Activated CD4-positive, CD25-positive, alpha-beta regulatory T cell treated with anti-CD3 and anti-CD28 coated beads, Interleukin-2, amount 50 U/mL, for 72 hours (primary cell): ENCODE measurements at places on chromosomes 7 and 10.

- no peak for DNase-seq
These were observed 2.2 kb upstream of the CAMK2G start for GRCh38 chr10:73876566-73876965.

DNA sequence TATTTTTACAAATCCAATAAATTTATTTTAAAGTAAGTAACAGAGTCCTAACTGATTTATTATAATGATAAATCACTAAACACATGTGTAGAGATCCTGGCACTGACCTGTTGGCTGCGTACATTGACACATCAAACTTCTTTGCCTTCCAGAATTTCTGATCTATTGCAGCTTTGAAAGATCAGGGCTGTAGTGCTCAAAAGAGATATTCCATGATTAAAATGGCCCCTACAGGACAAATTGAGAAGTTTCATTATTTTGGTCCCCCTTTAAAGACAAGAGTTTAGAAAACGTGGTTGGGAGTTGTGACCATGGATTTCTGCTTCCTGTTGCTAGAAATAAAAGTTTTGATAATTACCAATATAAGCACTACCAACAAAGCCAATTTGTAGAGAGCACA, 87.7 kb upstream of the PDK4 start:
- no peak for DNase-seq

DNA sequence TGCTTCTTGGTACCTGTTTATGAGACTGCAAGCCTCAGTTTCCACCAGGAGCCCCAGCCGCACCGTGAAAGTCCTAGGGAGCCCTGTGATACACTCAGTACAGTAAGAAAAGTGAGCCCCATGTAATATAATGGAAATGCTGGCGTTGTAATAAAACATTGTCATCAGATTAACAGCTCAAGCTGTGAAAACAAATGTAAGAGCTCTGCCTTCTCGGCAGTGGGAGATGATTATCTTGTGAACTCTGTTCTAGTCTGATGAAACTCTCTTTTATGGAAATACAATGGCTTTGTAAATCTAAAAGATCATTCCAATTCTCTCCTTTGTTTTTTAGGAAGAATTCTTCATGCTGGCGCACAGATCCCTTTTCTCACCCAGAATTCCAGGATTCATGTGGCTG, 299.9 kb downstream of the ABCA13 start:
- no peak for DNase-seq

- no peak for DNase-seq
These were observed 107.3 kb downstream of the GALNT11 start for GRCh38 chr7:152132812-152133211.

DNA sequence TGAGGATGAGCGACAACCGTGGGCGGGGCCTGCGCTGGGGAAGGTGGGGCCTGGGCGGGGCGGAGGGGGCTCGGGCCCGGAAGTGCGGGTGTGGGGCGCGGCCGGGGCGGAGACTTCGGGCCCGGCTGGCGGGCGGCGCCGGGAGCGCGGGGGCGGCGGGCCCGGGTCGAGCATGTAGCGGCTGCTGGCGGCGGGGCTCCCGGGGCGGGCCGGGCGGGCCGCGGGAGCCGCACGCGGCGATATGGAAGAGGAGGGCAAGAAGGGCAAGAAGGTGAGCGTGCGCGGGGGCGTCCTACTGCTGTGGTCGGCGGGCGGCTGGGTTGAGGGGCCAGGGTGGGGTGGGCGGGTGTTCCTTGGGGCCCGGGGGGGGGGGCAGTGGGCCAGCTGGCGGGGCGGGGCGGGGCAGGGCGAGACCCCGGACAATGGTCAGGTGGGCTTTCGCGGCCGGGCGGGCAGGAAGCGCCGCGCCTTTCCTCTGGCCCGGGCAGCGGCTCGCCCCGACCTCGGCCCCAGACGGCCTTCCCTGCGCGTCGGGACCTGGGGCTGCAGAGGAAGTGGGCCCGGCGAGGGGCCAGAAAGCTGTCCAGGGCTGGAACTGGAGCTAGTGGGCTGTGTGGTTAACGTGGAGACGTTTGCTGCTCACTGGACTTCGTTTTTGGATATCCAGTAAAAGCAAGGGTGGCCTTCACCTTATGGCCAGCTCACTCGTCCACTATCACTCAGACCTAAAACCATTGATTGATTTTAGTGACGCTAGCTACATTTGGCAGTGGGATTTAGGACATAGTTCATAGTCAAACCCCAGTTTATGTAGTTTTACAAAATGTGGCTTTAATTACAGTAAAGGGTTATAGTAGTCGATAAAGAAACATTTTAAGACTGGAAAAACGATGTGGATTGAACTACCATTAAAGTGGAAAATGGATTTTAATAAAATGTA, at the start of gene CCM2:
Gene CCM2, plus strand, starts transcription at position 109 of the 940 bp plus-strand sequence. Its CDS starts 133 bp downstream, at position 242.
- peak; percentile 58 for DNase-seq

- DNase-seq: no peak
These were observed 67.4 kb downstream of the REEP3 start for GRCh38 chr10:63588436-63589167.

GRCh38 chr7:27116031-27116961, 13.8 kb upstream of the HOXA2 start:
- no peak for DNase-seq

DNA sequence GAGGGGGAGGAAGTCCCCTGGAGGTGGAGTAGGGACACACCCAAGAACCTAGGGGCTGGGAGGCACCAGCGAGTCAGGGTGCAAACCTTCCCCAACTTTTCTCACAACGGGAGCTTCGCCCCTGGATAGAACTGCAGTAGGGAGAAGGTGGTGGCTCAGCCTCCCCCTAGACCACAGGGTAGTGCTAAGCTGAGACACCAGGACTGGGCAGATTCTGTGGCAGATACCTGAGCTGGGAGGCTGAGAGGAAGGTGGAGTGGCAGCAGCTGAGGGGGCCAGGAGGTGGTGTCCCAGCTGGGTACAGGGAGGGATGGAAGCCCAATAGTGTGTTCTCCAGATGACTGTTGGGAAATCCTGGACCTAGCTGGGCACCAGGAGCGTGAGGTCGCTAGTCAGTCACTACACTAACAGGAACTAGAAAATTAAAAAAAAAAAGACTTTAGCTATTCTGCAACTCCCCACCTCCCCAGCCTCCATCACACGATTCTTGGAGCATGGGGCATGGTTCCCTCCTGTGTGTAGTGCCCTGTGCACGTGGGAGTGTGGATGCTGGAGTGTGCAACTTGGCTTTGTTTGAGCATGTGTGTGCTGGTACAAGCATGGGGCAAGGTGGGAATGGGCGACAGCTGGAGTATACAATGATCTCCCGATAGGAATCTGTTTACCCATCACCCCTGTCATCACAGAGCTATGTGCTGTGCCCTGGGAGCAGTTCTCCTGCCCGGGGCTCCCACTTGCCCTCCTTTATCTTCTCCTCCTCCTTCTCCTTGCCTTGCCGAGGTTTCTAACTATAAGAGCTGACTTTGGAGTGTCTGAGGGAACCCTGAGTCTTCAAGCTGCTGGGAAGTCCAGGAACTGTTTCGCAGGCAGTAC, 8.8 kb upstream of the TRPV6 start:
- DNase-seq: no peak

- no peak for DNase-seq
These were observed 11.4 kb downstream of the CDK6 start for GRCh38 chr7:92824901-92825480.

DNA sequence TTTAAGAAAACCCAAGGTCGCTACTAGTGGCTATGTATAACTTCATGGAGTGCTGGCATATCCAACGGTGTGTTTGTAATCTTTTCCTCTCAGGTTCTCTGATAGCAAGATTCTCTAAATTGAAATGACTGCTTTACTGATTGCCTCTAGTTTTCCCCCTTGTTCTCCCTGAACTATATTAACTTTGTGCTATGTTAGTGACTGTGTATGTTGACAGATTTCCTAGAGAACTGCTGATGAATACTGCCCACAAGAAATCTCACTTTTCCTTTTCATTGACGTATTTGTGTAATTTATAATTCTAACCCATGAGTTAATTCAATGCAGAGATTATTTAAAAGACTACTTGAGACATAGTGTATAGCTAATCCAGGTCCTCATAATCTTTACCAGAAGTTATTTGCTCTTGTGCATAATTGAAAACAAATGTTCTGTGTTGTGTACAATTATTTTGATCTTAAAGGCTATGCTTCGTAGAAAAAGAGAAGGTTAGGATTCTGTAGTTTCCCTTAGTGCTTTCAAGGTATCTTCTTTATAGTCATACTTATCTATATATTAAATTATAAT, 70.6 kb upstream of the GLCCI1 start:
- no peak for DNase-seq

GRCh38 chr7:120831260-120831659, 26.7 kb downstream of the TSPAN12 start:
- DNase-seq: no peak

DNA sequence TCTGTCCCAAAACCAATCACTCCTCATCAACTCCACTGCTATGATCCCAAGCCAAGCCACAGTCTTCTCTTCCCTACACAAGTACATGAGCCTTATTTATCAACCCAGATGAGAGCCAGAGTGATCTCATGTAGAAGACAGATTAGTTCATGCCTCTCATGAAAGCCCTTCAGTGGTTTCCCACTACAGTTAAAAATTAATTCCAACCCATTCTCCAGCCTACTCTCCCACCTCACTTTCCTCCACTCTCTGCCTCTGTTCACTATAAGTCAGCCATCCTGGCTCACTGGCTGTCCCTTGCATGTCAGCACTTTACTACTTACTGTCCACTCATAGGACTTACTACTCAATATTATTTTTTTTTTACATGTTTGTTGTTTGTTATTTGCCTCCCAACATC, 67.3 kb downstream of the CACUL1 start:
- no peak for DNase-seq

GRCh38 chr7:8131694-8132605, 130.0 kb downstream of the ICA1 start:
- DNase-seq: no peak

DNA sequence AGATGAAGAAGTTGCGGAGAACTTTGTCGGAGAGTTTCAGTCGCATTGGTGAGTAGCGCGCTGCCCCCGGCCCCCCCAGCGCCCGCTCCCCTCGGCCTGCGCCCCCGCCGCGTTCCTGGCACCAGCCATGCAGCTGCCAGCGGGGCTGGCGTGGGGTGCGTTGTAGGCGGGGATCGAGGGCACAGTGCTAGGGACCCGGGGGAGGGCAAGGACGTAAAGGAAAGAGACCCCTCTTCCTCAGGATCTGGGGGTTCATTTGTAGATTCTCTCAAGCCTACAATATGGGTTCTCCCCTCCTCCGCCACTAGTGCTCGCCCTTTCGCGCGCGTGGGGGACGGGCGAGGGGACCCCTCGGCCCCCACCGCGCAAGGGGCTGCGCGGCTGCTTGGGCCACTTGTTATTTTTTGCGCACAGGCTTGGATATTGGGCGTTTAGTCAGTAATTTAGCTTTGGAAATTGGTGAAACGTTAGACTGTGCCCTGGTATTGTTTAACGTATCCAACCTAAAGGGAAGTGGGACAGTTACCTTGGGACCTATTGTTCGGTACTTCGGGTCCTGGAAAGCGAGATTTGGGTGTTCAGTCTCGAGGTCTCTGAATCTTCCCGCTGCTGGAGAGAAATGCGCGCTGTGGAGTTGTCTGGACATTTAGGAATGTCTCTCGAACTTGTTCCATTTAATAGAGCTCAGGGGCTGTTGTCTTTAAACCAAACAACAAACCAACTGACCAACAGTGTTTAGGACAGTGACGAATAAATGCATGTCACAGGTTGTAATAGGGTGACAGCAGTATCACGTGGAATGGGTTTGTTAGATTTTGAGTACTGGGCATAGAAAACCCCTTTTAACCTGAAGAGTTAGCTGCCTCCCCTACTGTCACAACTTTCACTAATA, 796 bp downstream of the CDK14 start:
- DNase-seq: no peak

GRCh38 chr10:128463991-128464760, 338.0 kb upstream of the MKI67 start:
- no peak for DNase-seq

GRCh38 chr10:112753961-112754411, 196.1 kb upstream of the TCF7L2 start:
- DNase-seq: no peak

DNA sequence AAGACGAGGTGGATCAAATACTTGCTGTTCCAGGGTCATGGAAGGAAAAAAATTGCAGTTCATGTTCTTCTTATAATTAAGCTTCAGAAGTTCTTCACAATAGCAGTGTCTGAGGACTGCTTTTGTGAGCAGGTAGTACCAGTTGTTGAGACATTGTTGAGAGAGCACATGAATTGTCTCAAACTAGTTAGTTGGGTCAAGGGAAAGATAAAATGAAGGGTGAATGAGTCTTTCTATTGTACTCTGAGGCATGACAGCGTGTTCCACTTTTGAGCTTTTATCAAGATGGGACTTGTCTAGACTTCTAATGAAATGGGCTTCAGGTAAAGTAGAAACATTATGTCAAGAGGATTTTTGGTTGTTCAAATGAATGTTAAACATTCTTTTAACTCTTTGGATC, 26.0 kb downstream of the KAT6B start:
- DNase-seq: no peak

- no peak for DNase-seq
These were observed 485.5 kb downstream of the LRMDA start for GRCh38 chr10:75916906-75917305.

DNA sequence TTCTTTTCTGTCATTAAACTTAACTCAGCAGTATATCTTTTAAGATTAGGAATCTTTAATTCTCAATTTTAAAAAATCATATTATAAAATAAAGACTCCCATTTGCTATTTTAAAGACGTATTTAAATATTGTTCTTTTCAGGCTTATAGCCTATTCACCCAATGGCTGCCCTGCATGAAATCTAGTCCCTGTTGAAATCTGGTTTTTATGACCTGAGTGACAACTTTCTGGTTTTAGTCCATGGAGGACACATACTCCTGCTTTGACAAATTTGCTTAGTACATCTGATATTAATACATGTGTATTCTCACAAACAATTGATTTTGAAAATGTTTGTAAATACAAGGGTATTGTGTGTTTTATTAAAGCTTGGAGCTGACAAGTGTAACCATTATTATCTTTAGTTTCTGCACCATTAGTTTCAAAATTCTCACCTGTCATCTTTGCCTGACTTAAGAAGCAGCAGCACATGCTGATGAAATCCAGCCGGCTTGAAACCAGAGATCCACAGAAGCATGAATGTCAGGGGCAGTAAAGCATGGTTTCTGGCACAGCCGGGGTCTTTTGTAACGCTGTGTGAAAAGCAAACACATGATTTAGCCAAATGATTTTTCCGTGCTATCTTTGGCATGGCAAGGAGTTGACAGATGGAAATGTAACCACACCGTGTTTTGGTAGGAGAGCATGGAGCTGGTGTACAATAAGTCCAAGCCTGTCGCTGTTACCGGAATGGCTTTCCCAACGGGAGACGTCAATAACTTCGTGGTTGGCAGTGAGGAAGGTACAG, 262.8 kb downstream of the DYNC1I1 start:
- DNase-seq: no peak

GRCh38 chr10:14025283-14026189, 305.2 kb downstream of the FRMD4A start:
- DNase-seq: no peak

- DNase-seq: no peak
These were observed 369.7 kb upstream of the AKR1E2 start for GRCh38 chr10:4456279-4456678.

- DNase-seq: no peak
These were observed 32.4 kb downstream of the CTNNA3 start for GRCh38 chr10:67663449-67664087.

- DNase-seq: no peak
These were observed 3.9 kb downstream of the LMBR1 start for GRCh38 chr7:156889089-156889488.
